ENCODE measurements at places on chromosomes 2 and 18. TPM values are rescaled to one million over a fixed set of nuclear protein-coding genes. Genes with fewer than 3 reads are reported as not detected.

- DNase-seq: no peak
Observed at GRCh38 chr2:142862299-142862698, 15.2 kb upstream of the KYNU start.

GRCh38 chr2:63882395-63883105 lies 40.9 kb downstream of the UGP2 start:
- no peak for DNase-seq

- DNase-seq: no peak
Observed at GRCh38 chr2:241202268-241202585, 13.8 kb downstream of the ANO7 start.

DNA sequence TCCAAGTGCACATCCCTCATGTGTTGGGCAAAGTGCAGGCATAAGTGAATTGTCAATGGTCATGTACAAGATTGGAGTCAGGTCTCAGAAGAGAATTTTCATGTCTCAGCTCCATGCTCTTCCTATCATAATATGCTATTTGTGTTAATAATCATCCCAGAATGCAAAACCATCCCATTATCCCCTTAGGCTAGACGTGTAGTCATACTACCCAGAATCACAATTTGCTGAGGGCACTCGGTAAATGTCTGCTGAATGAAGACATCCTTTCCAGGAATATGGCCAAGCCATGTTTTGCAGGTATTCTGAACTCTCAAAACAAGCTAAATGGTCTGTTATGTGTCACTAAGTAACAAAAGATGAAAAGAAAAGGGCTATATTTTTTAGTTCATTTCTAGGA lies 263.8 kb downstream of the RAD51AP2 start:
- DNase-seq: no peak

DNA sequence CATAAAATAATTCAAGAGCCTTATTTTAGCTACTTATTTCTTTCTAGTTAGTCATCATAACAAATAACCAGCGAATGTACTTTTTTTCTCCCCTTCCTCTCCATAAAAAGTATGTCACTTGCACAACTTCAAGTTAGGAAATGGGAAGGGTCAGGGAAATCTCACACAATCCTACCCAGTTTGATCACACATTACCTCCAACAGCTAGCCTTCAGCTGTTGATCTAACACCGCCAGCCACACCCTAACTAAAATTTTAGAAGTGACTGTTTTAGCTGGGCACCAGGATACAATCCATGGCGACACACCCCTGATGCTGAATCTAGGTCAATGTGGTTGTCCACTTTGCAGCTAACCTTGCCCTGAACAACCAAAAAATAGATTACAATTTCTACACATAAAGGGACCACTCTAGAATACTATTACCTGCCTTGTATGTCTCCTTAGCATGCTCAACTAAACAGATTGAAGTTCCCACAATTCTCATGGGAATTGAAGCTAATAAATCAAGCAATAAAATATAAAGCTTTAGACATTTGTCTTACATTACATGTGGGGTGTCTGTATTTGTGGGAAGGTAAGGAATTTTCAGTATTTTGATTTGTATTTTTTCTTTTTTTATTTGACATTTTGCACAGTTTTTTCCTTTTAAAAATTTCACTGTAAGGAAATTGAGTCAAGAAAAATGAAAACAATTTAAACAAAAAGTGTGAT lies 7.3 kb upstream of the COL3A1 start:
- no peak for DNase-seq

DNA sequence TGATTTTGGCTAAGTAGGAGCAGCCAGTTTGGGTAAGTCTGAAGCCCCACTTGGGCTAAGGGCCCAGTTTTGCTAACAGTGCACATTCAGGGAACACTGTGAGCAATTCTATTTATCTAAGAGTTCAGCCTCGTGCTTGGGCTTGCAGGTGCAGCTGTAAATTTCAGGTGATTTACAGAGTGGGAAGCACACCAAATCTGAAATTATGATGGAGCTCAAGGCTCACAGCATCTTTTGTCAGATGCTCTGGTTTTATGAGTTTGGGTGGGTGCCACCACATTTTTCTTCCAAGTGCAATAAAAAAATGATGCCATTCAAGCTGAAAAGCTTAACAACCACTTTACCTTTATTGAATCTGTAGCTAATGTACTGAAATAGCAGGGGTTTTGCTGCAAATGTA lies 671.2 kb downstream of the LRRTM4 start:
- no peak for DNase-seq

GRCh38 chr2:202327858-202328257 lies 48.3 kb upstream of the BMPR2 start:
- DNase-seq: peak; percentile 37

DNA sequence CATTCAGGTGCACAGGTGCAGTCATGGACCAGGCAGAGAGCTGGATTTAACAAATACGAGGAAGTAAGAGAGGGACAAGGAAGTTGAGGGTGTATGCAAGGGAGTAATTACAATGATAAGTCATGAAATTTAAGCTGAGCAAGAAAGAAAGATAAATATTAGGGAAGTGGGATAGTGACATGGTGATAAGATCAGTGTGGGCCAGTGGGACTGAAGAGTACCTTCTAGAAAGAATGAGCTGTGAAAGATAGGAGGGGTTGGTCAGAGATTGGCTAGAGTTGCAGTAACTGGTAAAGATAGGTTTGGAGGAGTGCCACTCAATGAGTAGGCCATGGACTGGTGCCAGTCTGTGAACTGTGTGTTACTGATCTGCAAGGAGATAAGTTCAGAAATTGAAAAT lies 200.8 kb upstream of the SIX3 start:
- DNase-seq: no peak

GRCh38 chr2:129918604-129919003 lies 60.9 kb upstream of the RAB6C start:
- no peak for DNase-seq

DNA sequence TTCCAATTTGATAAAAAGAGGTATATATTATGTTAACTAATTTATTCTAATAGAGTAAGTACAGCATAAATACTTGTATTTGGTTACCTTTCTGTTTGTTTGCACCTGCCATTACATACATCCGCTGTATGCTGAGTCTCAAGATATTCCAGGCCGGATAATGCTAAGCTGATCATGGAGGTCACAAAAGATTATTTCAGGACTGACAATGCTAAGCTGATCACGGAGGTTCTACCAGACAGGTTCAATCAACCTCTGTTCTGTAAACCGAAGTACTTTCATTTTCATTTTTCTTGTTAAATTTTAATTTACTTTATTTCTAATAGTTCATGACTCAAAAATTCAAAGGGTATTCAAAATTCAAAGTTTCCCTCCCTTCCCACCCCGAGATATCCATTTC lies 31.1 kb downstream of the PNO1 start:
- DNase-seq: no peak

DNA sequence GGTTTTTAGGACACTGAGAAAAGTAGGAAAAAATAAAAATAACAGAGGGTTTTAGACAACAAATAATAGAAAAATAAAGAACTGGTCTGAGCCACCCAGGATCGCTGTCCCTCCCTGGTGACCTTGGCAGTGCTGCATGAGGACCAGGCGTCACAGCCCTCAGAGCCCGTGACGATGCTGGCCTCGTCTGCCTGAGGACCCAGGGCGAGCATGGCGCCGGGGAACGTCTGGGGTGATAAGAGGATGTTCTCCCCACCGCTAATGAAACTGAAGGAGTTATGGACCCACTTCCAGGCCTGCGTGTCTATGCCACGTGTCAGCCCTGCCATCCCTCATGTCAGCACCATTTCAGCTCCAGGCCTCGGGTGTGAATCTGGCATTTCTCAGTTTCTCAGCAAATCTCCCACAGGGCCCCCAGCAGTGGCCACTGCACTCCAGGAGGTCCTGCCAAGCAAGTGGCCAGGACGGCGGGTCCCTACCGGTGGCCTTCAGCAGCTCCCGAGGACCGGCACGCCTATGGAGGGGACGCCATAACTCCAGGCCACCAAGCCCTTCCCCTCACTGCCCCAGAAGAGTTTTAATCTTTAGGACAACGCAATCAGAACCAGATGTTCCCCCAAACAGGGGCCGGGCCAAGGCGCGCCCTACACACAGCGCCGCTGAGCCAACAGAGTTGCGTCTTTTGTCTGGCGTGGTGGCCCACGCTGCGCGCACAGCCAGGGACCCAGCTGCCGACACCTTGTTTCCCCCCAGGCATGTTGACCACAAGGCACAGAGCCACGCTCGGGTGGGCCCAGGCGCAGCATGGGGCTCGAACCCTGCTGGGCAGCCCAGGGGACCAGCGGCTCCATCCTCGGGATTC lies 179.7 kb downstream of the TWIST2 start:
- peak; percentile 24 for DNase-seq

DNA sequence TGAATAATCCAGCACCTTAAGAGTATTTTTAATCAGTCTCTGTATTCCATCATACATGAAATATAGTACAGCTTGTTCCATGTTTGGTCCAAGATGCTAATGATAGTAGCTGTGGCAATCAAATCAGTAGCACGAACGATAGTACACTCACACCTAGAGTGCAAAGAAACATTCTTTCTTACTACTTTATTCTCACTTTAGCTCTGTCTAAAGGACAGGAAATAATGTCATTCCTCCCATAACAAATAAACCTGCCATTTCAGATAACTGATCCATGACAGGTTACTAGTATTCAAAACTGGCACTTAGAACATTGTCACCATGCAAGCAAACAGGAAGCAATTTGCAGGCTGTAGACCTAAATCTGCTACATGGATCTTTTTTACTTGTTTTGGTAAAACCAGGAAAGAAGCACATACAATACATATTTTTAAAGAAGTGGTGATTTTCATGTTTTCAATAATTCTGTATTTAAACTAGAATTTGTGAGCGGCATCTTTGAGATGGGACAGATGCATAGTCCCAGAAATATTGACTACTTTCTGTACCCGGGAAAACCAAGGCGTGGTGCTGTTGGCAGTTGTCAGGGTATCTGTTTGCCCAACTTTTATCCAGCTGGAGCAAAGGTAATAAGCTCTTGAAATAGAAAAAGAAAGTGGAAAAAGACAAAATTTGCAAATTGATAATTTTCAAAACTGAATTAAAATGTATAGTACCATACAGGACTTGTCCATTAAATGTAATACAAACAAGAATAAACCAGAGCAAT lies 49.5 kb downstream of the IKZF2 start:
- no peak for DNase-seq

GRCh38 chr2:45263147-45263546 lies 253.9 kb upstream of the SIX2 start:
- no peak for DNase-seq

DNA sequence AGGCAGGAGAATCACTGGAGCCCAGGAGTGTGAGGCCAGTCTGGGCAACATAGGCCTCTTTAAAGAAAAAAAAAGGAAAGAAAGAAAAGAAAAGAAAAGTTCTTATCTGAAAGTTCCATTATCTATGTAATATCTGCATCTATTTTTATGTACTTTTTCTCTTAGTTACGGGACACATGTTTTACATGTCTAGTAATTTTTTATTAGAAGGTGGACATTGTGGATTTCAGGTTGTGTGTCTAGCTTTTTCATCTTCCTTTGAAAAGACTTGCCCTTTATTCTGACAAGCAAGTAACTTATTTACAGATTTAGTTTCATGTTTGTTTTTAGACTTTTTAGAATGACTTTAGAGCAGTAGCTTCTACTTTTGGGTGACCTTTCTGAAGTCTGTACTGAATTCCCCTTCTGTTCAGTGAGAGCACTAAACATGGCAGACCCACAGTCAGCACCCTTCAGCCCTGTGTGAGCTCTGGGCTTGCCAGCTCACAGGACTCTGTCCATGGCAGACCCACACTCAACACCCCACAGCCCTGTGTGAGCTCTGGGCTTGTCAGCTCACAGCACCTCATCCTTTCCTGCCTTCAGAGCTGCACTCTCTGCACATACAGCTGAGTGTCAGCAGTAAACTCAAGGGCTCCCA lies 17.5 kb downstream of the TRAPPC12 start:
- DNase-seq: no peak

- no peak for DNase-seq
Observed at GRCh38 chr2:64025741-64026140, 6.5 kb upstream of the VPS54 start.

DNA sequence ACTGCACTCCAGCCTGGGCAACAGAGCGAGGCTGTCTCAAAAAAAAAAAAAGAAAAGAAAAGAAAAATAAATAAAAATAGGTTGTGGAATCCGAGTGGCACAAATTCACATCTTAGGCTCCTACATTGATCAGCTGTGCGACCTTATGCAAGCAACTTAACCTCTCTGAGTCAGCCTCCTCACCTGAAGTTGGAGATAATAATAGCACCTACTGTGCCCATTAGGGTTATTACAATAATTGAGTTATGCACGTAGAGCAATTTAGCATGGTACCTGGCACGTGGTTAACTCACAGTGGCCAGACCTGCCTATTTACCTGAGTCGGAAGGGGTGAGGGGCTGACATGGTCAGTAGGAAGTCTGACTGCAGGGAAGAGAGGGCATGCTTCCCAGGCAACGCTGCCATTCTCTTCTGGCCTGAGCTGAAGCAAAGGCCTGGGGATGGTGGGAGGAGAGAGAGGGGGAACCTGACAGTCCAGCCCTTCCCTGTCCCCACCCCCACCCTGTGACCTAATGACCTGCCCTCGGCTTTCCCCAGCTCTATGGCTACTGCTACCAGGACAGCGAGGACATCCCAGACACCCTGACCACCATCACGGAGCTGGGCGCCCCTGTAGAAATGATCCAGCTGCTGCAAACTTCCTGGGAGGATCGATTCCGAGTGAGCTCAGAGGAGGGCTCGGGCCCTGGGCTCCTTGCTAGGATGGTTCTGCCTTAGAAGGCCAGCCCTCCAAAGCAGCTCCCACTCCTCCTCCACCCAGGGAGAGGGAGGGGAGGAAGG lies 5.1 kb downstream of the PKDCC start:
- DNase-seq: peak; percentile 44

DNA sequence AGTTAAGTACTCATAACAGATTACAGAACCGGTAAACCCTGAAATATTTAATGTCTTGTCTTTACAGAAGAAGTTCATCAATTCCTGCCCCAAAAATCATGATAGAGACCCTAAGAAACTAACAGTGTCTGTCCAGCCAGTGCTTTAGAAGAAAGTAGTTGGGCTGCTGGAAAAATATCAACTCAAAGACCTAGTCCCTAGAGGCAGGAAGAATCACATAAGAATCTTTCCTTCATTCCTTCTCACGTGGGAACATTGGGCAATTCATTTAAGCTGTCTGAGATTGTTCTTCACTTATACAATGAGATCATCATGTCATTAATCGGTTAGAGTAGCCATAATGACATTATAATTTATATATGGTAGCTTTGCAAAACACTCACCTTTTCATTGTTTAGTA lies 156.4 kb downstream of the CCBE1 start:
- DNase-seq: no peak

TUBA3E gene
- total RNA-seq: 60.2 TPM

ASB18 gene
- 3.8 TPM for total RNA-seq

RBM44 gene
- total RNA-seq: 0.32 TPM

FHOD3 gene
- 347 TPM for total RNA-seq

EML6 gene
- total RNA-seq: 0.59 TPM

SULT1C2 gene
- total RNA-seq: 0.55 TPM

COLEC12 gene
- total RNA-seq: 8.3 TPM

SERPINB10 gene
- not detected for total RNA-seq

DSC3 gene
- 0.10 TPM for total RNA-seq

NEURL3 gene
- not detected for total RNA-seq

UGT1A5 gene
- not detected for total RNA-seq

BCL11A gene
- total RNA-seq: 31.2 TPM

DNAH7 gene
- 0.25 TPM for total RNA-seq

FKBP1B gene
- 3.2 TPM for total RNA-seq

ATP6V1B1 gene
- total RNA-seq: not detected

PTH2R gene
- total RNA-seq: not detected

CROCC2 gene
- total RNA-seq: not detected
